Spinal cord (tissue), 10 donors: ENCODE measurements at places on chromosomes 2 and 18.
A peak's percentile ranks its signal among the peaks of the same experiment; 100 is the strongest.

- no peak for DNase-seq
Observed at GRCh38 chr2:18889565-18890332, 300.4 kb upstream of the NT5C1B start.

DNA sequence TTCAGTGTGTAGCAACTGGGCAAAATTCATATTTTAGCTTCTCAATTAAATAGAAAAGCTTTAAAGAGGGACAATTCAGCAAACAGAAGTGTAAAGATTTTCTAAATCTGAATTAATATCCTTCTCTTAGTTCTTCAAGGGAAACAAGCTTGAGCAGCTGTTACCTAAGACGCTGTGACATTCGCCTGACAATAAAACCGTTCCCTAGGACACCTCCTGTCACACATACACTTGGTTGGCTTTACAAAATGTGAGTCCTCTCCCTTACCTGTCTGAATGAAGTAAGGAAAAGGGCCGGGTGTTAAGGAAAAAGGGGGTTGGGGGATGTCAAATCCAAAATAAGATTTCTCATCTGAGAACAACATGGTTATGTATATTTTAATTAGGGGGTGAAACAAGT, 2.1 kb downstream of the SERTAD2 start:
- no peak for DNase-seq

GRCh38 chr18:45656194-45656770, 41.0 kb downstream of the SLC14A2 start:
- DNase-seq: no peak

DNA sequence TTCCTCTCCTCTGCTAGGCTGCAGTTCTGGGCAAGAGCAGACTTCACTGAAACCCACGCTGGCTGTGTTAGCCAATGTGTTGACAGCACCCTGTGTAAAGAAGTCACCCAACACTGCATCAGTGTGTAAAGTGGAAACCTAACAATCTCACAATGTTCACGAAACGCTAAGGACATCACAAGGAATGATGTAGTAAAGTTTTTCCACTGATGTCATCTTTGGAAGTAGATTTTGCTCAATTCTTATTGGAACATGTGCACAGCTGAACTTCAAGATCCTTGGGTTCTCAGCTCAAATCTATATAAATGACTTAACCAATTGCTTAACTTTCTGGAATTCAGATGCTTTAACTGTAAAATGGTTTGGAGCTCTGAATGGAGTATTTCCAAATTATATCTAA, 1112.5 kb downstream of the TSN start:
- no peak for DNase-seq

DNA sequence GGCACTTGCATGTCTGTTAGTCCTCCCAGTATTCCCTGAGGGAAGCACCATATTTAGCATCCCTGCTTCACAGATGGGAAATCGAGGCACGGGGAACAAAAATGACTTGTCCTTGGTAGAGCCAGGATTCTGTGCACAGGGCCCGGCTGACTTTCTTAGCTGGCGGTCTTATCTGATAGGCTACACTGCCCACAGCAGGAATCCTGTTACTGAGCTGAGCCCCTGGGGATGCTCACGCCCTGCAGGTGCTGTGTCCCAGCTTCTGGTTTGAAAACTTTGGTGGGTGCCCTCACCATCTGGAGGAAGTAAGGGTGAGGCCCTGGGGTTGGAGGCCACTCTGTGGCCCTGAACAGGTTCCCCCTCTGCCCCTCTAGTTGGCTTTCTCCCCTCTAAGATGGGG, 68.4 kb upstream of the MCFD2 start:
- no peak for DNase-seq

GRCh38 chr2:68787356-68787755, 52.7 kb downstream of the ARHGAP25 start:
- no peak for DNase-seq

- no peak for DNase-seq
Observed at GRCh38 chr2:283996-284794, 3.7 kb downstream of the ALKAL2 start.

GRCh38 chr2:18741895-18742732, 152.7 kb upstream of the NT5C1B start:
- DNase-seq: peak; percentile 76

GRCh38 chr2:101305492-101306078, 2.9 kb downstream of the RNF149 start:
- DNase-seq: no peak
